NCI-H1417 (cell line): ENCODE measurements at places on chromosomes 2 and 18.

- no peak for DNase-seq
Observed at GRCh38 chr18:212780-213179, 54.4 kb downstream of the USP14 start.

DNA sequence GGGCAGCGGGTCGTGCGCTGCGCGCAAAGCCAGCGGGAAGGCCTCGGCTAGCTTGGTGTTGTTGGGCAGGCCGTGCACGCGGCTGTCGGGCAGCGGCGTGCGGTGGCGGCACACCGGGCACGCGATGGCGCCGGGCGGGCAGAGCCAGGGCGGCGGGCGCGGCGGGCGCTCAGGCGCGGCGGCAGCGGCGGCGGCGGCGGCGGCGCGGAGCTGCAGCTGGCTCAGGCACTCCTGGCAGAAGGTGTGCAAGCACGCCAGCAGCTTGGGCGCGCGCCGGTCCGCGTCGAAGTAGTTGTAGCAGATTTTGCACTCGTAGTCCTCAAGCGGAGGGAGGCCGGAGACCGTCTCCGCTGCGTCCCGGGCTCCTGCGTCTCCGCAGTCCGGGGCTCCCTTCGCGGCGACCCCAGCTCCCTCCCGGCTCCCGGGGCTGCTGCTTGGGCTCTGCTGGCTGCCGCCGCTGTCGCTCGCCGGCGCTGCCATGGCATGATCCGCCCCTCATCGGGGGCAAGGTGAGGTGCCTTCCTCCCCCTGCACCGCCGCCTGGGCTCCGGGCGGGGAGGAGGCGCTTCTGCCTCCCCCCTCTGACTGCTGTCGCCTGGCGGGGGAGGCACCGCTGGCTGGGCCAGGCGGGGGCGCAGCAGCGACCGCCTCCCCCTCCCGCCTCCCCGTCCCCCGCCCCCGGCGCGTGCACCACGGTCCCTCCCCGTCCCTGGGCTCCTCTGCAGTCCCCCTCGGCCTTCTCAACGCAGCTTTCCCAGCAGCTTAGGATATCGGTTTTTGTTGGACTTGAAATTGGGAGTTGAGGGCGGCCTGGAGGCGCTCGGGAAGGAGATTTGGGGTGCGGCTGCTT is 21.0 kb upstream of the PAX3 start:
- DNase-seq, result peak; percentile 87

DNA sequence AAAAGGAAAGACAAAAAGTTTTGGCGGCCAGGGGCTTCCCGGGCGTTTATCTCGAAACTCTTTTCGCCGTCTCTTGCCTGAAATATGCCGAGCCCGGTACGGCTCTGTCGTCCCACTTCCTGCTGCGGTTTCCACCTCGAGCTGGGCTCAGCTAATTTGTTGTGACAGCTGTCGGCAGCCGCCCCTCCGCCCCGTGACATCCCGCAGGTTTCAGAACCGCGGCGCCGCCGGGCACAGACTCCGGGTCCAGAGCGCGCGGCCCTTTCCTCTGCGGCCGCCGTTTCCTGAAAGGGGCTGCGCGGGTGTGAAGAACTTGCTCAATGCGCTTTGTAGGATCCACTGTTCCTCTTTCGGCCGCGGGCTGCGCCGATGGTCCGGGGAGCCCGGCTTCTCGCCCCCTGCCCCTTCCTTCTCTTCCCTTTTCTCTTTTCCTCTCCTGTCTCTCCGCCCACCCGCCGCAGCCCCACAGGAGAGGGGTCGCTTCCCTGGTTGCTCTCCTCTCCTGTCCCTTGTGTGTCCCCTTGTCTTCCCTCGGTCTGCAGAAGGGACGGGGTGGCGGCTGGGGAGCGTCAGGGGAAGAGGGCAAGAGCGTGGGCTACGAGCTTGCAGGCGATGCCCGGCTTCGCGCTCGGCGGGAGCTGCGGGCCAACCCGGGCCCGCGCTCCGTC is 648 bp downstream of the ARID5A start:
- DNase-seq, result peak; percentile 57

- DNase-seq, result no peak
Observed at GRCh38 chr2:42929546-42930024, 137.2 kb upstream of the HAAO start.

DNA sequence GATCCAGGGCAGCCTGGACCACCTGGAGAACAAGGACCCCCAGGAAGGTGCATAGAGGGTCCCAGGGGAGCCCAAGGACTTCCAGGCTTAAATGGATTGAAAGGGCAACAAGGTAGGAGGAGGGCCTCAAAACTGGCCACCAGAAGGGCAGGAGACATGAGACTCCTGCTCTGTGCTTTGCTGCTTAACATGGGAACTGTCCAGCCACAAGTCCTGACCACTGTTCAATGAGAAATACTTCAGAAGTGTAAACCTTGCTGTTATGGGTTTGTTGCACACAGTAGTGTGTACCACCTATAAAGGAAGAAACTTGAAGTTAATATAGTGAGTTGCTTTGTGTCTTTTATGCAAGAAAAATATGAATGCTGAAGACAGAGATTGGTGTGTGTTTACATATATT is 44.2 kb upstream of the MFF start:
- no peak for DNase-seq

- DNase-seq, result no peak
Observed at GRCh38 chr2:70580352-70580751, 26.7 kb upstream of the TGFA start.

- no peak for DNase-seq
Observed at GRCh38 chr2:14975381-14975780, 342.9 kb downstream of the LRATD1 start.

DNA sequence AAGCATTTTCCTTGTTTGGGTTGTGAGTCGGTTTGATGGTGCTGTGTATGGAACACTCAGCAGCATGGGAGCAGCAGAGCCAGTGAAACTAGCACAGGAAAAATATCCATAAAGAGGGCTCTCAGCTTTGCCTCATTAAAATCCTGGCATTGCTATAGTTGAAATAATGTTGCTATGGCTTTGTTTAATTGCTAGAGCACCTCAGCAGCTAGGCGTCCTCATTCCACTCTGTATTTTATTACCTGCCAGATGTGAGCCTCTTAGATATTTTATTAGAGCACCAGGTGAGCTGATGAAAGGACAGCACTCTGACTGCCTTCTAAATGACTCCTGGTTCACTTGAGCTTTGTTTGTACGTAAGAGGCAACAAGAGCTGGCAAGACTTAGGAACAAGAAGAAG is 232.4 kb downstream of the MTX2 start:
- DNase-seq, result peak; percentile 89

DNA sequence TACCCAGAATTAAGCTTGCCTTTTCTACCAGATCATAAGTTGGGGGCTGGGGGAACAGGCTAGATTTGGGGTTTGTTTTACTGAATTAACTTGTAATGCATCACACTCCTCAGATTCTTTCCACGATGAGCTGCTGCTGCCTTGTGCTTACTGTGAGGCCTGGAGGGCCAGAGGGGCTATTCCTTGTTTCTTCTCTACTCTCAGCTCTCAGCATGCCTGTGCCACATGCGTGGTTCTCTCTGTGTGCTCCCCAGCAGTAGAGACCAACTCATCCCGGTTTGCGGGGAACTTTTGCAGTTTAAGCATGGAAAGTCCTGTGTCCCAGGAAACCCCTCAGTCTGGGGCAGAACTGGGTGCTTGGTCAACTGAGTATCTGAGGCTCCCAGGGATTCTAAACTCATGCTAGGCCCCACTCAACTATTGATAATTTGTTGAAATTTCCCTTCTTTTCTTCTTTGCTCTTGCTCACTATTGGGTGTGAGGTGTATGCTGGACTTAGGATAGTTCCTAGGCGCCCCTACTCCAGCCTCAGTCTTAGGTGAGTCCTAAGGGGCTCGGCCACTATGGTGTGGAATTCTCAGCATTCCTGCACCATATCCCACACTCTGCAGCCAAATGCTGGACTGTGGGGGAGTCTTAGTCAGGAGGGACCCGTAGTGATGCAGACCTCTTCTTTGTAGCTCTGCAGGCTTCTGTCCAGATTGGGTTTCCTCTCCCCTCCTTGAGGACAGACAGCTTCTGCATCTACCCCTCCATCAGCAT is 63.1 kb downstream of the SRD5A2 start:
- DNase-seq, result no peak

GRCh38 chr2:1685957-1686783 is 58.1 kb downstream of the PXDN start:
- no peak for DNase-seq

- DNase-seq, result no peak
Observed at GRCh38 chr18:41462946-41463345, 492.1 kb upstream of the PIK3C3 start.

DNA sequence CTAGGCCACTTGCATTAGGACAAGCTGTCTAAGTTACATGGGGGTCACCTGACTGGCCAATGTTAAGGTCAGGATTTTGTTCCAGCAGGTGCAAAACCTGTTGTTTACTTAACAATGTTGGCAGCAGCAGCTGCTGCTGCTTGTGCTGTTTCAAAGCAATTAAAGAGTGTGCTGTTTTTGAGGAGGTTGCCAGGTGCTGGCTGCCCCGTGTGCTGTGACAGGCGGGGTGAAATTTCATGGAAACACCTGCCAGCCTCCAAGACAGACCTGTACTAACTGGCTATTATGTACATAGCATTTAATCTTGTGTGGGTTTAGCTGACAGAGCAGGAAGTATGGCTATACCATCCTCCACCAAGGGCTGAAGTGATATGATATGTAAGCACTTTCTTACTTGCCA is 224.9 kb downstream of the ASXL3 start:
- peak; percentile 93 for DNase-seq

DNA sequence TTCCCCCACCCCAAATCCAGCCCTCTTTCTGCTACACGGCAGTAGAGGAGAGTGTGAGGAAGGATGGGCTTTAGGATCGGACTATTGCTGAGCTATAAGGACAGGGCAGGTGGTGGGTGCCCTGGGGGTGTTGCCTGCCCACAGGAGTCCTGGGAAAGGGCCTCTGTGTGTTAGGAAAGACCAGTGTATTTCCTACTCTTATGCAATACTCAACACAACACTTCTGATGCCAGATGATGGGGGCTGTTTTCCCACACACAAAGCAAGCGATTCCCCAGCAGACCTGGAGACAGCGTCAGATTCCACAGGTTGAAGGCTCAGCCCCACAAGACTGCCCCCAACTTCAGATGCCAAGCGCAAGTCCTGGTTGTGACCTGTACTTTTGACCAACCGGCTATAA is 91.0 kb upstream of the LCLAT1 start:
- no peak for DNase-seq

GRCh38 chr2:32558492-32558891 is 69.4 kb upstream of the TTC27 start:
- DNase-seq, result no peak

- DNase-seq, result peak; percentile 49
Observed at GRCh38 chr18:55587418-55588110, 428 bp downstream of the TCF4 start.

- no peak for DNase-seq
Observed at GRCh38 chr2:30862054-30862651, 54.9 kb upstream of the CAPN13 start.

DNA sequence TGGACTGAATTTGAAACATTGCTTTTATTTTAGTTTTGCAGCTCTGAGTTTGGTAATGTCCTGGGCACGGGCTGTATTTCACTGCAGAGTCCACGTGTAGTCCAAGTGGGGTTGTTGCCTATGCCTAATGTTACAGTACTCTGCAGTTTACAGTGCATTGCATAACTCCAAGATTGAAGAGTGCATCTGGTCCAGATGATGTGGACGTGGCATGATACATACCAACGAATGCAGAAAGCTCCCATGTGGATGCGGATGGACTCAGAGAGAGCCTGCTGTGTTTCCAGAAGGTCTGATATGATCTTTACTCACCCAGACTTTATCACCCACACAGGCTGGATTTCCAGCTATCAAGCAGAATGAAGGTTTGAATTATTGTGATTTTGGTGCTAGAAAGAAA is 44.4 kb upstream of the CCDC68 start:
- no peak for DNase-seq

GRCh38 chr2:158178646-158179045 is 77.0 kb downstream of the UPP2 start:
- no peak for DNase-seq

- peak; percentile 3 for DNase-seq
Observed at GRCh38 chr2:101112772-101113157, 38.4 kb downstream of the TBC1D8 start.

- no peak for DNase-seq
Observed at GRCh38 chr2:104432401-104432800, 421.5 kb upstream of the POU3F3 start.

DNA sequence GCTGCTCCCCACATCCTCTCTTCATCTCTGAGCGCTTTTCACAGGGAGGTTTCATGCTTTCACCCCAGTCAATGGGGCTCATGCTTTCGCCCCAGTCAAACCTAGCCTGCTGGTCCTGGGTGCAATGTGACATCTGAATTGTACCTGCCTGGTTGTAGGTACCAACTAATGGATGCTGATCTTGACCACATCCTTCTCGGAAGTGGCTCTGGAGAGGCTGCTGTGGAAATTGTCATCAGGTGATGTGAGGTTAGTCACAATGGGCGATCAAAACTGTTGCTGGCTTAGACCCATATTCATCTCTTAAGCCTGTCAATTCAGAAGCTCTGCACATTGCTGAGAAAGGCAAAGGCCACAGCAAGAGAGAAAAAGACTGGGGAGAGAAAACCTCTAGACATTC is 32.7 kb upstream of the ALKAL2 start:
- no peak for DNase-seq

DNA sequence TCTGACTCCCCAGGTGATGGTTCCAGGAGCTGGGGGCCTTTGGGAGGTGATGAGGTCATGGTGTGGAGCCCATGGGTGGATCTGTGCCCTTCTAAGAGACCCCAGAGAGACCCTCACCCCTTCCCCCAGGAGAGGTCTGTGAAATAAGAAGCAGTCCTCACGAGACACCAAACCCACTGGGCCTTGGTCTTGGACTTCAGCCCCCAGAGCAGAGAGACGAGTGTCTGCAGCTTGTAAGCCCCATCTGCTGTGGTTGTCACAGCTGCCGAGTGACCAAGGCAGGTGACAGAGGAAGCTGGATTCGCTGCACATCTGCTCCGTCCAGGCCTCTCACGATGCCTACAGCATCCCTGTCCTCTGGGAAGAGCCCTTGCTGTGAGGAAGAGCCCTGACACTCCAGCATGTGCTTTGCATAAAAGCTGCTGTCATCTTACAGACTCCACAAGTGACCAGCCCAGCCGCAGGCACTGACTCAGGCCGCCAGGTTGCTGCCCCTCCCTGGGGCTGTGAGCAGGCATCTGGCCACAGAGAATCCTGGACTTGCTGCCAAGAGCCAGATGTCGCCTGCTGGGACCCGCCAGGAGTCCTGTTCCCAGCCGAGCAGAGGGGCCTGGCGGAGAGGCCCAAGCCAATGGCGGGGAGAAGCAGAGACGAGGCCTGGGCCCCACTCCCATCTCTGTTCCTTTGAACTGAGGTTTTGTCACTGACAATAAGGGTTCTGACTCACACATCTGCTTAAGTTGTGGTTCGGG is 150.8 kb downstream of the PXDN start:
- peak; percentile 71 for DNase-seq

DNA sequence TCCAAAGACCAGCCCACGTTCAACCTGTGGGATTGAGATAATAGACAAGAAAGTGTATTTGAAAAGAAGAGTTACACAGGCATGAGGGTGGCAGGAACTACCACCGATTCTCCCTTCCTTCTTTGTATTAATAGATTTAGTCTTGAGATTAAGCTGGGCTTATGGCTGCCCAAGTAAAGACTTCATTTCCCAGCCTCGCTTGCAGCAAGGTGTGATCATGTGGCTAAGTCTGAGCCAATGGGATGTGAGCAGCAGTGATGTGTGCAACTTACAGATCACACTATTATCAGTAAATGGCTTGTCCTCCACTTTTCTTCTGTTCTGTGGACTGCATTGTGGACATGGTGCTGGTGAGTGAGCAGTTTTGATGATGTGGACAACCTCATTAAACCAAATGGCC is 101.7 kb downstream of the POLR1A start:
- DNase-seq, result no peak
